Effector memory CD8-positive, alpha-beta T cell (primary cell): ENCODE measurements at places on chromosomes 3 and 15.

DNA sequence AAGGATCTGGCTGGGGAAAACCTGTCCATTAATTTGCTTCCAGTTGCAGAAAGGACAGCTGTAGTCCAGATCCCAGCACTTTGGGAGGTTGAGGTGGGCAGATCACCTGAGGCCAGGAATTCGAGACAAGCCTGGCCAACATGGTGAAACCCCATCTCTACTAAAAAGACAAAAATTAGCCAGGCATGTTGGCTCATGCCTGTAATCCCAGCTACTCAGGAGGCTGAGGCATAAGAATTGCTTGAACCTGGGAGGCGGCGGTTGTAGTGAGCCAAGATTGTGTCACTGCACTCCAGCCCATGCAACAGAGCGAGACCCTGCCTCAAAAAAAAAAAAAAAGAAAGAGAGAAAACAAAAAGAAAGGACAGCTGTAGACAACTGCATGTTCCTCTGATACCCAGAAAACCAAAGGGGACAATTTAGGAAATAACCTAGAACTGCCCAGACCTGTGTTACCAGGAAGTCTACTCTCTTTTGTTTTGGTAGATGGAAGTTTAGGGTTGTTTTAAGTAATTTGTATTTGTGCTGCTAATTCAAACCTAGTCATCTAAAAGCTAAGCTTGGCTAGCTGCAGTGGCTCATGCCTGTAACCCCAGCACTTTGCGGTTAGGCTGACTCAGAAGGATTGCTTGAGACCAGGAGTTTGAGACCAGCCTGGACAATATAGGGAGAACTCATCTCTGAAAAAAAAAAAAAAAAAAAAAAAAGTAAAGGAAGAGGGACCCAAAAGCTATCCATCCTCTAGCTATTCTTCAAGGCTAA, 22.7 kb downstream of the EXD1 start:
- no peak for DNase-seq

- DNase-seq: peak; percentile 23
Observed at GRCh38 chr3:171704002-171704401, 106.3 kb downstream of the PLD1 start.

GRCh38 chr3:7371693-7372572, 511.0 kb downstream of the GRM7 start:
- DNase-seq: no peak

GRCh38 chr3:44482721-44483120, 5.3 kb upstream of the ZNF445 start:
- DNase-seq: no peak

GRCh38 chr3:184880276-184881019, 68.5 kb downstream of the VPS8 start:
- no peak for DNase-seq
